ENCODE measurements at places on chromosomes 1 and 21. TPM values are rescaled to one million over a fixed set of nuclear protein-coding genes. Genes with fewer than 3 reads are reported as not detected.

USH2A gene
- total RNA-seq = not detected

ZMYND12 gene
- total RNA-seq = 1.1 TPM

ANGPTL1 gene
- 60.4 TPM for total RNA-seq

ATP5IF1 gene
- 56.3 TPM for total RNA-seq

MAP7D1 gene
- 133 TPM for total RNA-seq

LRRC8B gene
- 5.9 TPM for total RNA-seq

PPIAL4G gene
- 0.13 TPM for total RNA-seq

SYT2 gene
- total RNA-seq = 0.09 TPM

FALEC gene
- total RNA-seq = 0.99 TPM

PLCH2 gene
- 1.6 TPM for total RNA-seq

CASZ1 gene
- 20.6 TPM for total RNA-seq

KIF26B gene
- 0.48 TPM for total RNA-seq

FAM72A gene
- 3.3 TPM for total RNA-seq

FOXE3 gene
- total RNA-seq = not detected

MYOG gene
- not detected for total RNA-seq

PGBD5 gene
- total RNA-seq = 0.99 TPM

LRRC42 gene
- 26.2 TPM for total RNA-seq
